Naive thymus-derived CD8-positive, alpha-beta T cell (primary cell): ENCODE measurements at places on chromosomes 6 and 20.
A peak's percentile ranks its signal among the peaks of the same experiment; 100 is the strongest.

GRCh38 chr20:39800548-39800947 is 838.4 kb downstream of the DHX35 start:
- DNase-seq, result no peak

DNA sequence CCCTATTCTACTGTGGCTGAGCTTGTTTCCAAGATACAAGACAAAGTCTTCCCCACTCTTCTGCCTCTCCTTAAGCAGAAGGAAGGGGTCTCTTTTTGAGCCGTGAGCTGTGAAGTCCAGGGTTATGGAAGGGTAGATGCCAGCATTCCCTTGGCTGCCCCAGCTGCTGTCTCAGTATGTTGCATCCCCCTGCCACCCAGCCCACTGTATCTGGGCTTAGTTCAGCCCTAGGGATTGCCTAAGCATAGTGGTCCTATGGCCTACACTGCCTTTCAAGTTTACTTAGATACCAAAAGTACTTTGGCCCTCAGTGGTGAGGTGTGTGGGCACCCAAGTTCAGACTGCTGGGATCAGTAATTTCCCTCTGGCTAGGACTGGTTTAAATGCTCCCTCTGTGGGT is 421.9 kb upstream of the KHDRBS2 start:
- DNase-seq, result no peak

- no peak for DNase-seq
Observed at GRCh38 chr20:18588574-18588933, 700 bp downstream of the DTD1 start.

DNA sequence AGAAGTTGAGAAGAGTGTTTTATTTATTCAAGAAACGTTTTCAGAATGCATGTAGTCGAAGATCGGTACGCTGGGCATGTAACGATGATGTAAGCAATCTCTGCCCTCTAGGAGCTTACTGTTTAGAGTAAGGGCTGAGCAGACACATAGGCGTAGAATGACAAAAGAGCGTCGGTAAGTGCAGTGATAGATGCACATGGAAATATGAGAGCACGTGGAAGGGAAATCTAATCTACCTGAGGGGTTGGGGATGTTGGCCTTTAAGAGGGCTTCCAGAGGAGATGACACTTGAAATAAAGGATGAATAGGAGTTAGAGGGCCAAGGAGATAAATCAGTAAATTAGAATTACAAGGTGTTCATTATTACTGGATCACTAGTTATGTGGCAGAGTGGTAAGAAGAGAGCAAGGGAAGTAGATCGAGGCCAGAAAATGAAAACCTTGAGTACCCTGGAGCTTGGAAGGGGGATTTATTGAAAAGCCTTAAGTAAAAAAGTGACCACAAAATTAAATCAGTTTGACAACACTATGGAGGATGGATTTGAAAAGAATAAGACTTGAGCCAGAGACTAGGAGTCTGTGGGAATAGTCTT is 782 bp downstream of the TRMT11 start:
- DNase-seq, result no peak

GRCh38 chr20:42957704-42958095 is 232.0 kb downstream of the PTPRT start:
- no peak for DNase-seq

DNA sequence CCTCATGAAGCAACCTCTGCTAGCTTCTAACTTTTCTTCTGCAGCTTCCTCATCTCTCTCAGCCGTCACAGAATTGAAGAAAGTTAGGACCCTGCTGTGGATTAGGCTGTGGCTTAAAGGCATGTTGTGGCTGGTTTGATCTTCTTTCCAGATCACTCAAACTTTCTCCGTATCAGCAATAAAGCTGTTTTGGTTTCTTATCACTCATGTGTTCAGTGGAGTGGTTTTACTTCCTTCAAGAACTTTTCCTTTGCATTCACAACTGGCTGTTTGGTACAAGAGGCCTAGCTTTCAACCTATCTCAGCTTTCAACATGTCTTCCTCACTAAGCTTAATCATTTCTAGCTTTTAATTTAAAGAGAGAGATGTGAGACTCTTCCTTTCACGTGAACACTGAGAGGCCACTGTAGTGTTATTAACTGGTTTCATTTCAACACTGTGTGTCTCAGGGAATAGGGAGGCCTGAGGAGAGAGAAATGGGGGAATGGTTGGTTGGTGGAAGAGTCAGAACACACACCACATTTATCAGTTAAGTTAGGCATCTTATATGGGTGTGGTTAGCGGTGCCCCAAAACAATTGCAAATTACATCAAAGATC is 17.2 kb downstream of the ZSCAN23 start:
- no peak for DNase-seq

DNA sequence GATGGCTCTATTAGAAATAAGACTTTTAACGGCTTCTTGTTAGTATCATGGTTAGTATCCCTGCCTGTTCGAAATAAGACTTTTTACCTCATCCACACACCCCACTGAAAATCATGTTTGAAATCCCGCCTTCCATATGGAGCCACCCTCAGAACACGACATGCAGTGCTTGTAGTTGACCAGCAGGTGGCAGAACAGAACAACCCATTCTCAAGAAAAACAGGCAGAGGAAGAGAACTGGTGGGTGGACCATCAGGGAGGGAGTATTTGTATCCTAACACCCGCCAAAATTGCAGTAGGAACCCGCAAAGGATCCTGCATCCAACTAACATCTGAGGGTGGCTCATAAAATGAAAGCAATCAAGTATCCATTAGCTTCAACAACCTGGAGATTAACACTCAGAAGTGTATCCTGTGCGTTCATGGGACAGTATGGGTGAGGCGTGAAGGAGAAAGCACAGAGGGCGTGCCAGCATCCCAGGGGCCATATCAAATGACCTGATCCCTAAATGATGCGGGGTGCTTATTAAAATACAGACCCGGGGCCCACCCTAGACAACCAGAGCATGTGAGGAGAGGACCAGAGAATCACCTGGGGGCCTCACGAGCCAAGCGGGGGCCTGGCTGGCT is 89.6 kb upstream of the NHSL1 start:
- peak; percentile 38 for DNase-seq

- no peak for DNase-seq
Observed at GRCh38 chr6:24655215-24655614, 9.2 kb upstream of the KIAA0319 start.

DNA sequence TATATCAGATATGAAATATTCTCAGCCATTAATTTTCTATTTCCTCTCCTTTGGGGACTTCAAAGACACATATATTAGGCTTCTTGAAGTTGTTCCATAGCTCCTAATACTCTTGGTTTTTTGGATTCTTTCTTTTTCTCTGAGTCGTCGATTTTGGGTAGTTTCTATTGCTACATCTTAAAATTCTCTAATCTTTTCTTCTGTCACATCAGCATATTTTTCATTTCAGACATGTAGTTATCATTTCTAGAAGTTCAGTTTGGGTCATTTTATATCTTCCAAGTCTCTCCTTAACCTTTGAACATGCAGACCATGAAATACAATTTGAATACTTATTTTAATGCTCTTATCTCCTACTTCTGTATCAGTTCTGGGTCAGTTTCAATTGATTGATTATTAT is 38.9 kb upstream of the SCRT2 start:
- DNase-seq, result no peak

- DNase-seq, result no peak
Observed at GRCh38 chr6:150579611-150580010, 20.1 kb upstream of the PLEKHG1 start.

DNA sequence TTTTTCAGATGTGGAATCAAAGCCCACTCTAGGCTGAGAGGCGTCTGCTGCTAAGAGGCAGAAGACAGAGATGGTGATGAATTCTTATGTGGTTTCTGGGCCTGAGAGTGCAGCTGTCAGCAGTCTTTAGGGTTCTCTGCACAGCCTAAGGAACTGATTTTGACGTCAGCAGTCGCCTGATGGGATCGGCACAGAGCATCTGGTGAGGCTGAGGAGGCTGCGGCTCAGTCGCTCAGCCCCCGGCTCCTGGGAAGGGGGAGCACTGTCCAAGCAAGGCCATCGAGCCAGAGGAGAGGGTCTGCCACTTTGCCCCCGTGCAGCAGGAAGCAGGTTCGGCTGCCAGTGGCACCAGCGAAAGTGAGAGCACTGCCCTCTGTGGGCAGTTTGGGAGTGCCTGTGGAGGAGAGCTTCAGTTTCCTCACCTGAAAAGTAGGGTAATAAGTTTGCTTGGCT is 92.5 kb downstream of the TCP11 start:
- DNase-seq, result peak; percentile 17

- no peak for DNase-seq
Observed at GRCh38 chr6:93226822-93227221, 192.5 kb downstream of the EPHA7 start.

- DNase-seq, result no peak
Observed at GRCh38 chr20:63572788-63573646, 1.0 kb downstream of the HELZ2 start.
